Urinary bladder (tissue), 4 donors: ENCODE measurements at places on chromosomes 7 and 10. TPM values are rescaled to one million over a fixed set of nuclear protein-coding genes. Genes with fewer than 3 reads are reported as not detected.

CFAP58 gene
- 0.69 TPM for total RNA-seq

IDI2 gene
- not detected for total RNA-seq

OR6V1 gene
- total RNA-seq, result not detected

MEIG1 gene
- not detected for total RNA-seq

TRAPPC14 gene
- 5.4 TPM for total RNA-seq

PAPSS2 gene
- total RNA-seq, result 40.2 TPM

SPDYE16 gene
- not detected for total RNA-seq

ICA1 gene
- total RNA-seq, result 32.8 TPM

SEPTIN7 gene
- total RNA-seq, result 627 TPM

SCIN gene
- 10.7 TPM for total RNA-seq

ANKRD22 gene
- total RNA-seq, result 5.0 TPM

RNLS gene
- 6.3 TPM for total RNA-seq
